Stimulated activated CD8-positive, alpha-beta memory T cell treated with anti-CD3 and anti-CD28 coated beads, Interleukin-15, amount 100 ng/mL, for 24 hours (primary cell): ENCODE measurements at places on chromosomes 3 and 15.

DNA sequence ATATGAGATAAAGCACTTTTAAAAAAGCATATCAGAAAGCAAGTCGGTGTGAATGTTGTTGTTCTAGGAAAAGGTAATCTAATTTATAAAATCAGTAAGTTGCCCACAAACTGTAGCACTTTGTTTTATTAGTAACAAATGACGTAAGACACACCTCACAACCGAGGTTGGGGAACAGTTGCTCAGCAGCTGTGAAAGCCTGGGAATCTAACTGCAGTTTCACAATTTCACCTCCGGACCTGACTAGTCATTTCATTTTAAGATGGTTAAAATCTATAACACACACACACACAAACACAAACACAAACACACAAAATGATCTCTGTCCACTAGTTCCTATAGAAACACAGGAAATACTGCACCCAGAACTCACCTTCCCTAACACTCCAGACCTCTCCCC, 406.7 kb upstream of the NR2F2 start:
- no peak for DNase-seq

DNA sequence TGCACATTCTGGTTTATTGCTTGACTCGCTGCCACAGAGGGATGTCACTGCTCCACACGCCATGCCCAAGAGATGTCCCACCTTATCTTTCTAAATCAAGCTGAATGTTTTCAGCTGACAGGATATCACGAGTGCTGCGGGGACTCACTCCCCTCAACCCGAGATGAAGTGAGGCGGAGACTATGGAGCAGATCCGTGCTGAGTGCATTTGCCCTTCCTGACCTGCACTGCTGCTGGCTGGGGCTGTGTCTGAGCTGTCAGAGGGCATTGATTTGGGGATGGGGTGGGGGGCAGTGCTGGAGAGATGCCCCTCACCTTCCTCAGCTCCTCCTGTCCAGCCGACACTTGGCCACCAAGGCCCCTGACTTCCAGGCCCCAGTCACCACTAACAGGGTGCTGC, 40.5 kb upstream of the CSPG4 start:
- no peak for DNase-seq

DNA sequence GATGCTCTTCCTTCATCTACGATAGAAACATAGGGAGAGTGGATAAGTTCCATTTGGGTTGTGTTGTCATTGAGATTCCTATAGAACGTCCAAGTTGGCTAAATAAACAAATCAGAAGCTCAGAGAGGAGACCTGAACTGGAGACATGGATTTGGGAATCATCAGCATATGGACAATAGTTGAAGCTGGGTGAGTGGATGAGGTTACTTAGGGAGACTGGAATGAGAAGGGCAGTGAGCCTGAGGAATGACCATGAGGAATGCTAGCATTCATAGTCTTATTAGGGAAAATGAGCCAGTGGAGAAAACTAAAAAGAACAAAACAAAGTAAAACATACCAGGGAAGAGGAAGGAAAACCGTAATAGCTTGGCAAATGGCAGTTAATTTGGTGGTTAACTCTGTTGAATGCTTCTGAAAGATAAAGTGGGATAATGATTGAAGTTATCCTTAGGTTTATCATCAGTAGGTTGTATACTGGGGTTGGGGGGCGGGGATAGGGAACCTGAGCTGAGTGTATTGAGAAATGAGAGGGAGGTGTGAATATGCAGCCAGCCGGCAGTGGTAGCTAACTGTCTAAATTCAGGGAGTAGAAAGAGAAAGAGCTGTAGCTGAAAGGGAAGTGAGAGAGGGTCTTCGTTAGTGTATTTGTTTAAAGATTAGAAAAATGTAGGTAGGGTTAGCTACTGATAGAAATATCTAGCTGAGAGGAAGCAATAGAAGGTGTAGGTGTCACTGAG, 74.6 kb downstream of the ARHGEF26 start:
- DNase-seq, result no peak

- no peak for DNase-seq
Measured at GRCh38 chr3:192490720-192491119, 236.6 kb downstream of the FGF12 start.

DNA sequence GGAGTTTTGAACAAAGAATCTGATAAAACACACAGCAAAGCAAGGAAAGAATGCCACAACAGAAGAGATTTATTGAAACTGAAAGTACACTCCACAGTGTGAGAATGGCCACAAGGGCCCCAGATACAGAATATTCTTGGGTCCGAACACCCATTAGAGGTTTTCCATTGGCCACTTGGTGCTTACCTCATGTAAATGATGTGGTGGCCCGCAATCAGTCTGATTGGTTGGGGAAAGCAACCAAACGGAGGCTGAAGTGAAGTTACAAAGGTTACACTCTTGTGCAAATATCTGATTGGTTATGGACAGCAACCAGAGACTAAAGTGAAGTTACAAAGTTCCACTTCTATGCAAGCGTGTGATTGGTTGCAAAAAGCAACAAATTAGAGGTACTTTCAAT, 20.4 kb downstream of the NSUN3 start:
- DNase-seq, result no peak

DNA sequence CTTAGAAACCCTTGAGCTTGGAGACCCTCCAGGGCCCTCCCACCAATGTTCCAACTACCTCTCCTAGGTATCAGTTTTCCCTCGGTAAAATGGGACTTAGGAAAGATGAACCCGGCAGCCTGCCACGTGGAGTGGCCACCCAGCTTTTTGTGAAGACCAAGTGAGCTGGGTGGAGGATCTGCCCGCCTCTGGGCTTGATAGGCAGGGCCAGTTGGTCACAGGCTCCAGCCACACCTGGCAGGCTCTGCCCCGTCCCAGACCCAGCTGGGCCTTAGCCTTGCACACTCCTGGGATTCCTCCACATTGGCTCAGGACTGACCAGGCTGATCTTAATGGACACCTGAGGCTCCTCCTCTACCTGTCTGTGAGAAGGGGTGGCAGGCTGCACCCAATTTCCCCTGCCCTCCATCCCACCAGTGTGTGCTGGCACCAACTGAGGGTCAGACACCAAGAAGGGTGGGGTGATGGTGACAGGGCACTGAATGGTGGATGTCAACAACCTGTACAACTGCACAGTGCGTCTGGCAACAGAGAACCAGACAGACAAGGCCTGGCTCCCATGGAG, 761 bp upstream of the GRIP2 start:
- DNase-seq, result no peak
